GM12864 (cell line): ENCODE measurements at places on chromosomes 1 and 21.

- no peak for DNase-seq
These were observed 134.9 kb upstream of the IPO9 start for GRCh38 chr1:201693890-201694607.

GRCh38 chr1:245990315-245991022 lies 516.6 kb downstream of the SMYD3 start:
- no peak for DNase-seq

GRCh38 chr1:156195853-156196252 lies 1.9 kb downstream of the SLC25A44 start:
- DNase-seq, result no peak

DNA sequence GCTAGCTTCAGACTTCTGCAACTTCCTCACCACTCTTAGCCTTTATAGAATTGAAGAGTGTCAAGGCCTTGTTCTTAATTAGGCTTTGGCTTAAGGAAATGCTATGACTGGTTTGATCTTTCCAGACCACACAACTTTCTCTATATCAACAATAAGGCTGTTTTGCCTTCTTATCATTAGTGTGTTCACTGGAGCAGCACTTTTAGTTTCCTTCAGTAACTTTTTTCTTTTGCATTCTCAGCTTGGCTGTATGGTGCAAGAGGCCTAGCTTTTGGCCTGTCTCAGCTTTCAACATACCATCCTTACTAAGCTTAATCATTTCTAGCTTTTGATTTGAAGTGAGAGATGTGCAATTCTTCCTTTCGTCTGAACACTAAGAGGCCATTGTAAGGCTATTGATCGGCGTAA lies 8.6 kb downstream of the PRKACB start:
- DNase-seq, result peak; percentile 13

DNA sequence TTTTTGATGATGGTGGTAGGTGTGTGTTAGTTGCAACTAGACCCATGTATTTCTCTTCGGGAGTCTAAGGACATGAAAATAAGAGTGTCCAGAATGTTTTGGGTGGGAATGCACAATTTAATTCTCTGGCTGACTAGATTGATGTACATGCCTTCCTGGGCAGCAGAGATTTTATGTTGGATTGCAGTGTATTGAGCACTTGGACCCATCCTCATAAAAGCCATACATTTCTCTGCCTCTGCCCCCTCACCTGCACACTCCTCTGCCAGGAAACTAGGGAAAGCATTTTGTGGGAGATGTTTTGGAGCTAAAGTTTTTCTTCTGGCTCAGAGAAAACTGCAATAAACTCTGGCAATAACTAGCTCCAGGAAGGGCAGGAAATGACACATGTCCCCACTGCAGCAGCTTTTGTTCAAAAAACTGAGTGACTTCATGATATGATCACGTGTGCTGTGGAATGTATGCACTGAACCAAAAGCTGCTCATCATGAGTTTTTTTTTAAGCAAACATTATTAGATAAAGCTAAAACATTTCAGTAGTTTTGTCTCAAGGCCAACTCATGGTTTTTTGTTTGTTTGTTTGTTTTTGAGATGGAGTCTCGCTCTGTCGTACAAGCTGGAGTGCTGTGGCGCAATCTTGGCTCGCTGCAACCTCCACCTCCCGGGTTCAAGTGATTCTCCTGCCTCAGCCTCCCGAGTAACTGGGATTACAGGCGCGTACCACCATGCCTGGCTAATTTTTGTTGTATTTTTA lies 17.6 kb downstream of the RIT1 start:
- no peak for DNase-seq

DNA sequence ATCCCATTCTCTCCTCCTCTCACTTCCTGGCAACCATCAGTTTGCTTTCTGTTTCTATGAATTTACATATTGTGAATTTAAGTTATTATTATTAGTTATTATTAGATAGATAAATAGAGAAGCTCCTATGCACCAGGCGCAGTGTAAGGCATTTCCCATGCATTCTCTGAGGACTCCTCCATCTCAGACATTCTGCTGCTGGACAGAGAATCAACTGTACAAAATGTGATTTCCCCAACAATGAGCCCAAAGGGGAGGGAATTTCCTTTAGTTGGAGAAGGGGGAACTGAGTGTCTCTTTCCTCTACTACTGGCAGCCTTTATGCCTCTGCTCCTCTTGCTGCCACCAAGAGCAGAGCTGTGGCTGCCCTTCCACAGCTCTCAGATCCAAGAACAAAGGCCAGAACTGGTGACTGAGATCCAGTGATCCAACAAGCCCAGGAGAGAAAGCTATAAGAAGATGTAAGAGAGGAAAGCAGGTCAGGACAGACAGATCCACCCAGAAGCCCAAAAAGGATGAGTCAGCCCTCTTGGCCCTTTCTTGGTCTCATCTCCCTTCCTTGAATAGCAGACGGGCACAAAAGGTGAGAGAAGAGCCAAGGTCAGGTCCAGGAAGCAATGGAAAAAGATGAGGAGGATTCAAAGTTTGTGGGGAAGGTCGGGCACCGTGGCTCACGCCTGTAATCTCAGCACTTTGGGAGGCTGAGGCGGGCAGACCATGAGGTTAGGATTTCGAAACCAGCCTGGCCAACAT lies 3.5 kb upstream of the IVL start:
- no peak for DNase-seq

DNA sequence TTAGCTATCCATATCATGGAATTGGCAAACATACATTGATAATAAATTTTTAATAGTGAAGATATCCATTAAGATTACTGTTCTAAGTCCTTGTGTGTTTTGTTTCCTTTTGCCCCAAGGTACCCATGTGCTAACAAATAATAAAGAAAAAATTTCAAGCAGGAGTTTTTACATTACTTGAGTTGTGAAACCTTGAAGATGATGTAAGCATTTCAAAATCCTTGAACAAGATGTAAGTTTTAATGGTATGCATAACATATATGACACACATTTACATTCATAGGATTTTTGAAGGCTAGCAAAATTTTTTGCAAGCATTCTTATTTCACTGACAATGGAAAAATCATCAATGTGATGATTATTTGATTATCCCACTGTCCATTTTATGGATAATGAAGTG lies 10.9 kb upstream of the ELAVL4 start:
- no peak for DNase-seq

- DNase-seq, result no peak
These were observed 53.6 kb downstream of the RPS6KC1 start for GRCh38 chr1:213104604-213105003.

DNA sequence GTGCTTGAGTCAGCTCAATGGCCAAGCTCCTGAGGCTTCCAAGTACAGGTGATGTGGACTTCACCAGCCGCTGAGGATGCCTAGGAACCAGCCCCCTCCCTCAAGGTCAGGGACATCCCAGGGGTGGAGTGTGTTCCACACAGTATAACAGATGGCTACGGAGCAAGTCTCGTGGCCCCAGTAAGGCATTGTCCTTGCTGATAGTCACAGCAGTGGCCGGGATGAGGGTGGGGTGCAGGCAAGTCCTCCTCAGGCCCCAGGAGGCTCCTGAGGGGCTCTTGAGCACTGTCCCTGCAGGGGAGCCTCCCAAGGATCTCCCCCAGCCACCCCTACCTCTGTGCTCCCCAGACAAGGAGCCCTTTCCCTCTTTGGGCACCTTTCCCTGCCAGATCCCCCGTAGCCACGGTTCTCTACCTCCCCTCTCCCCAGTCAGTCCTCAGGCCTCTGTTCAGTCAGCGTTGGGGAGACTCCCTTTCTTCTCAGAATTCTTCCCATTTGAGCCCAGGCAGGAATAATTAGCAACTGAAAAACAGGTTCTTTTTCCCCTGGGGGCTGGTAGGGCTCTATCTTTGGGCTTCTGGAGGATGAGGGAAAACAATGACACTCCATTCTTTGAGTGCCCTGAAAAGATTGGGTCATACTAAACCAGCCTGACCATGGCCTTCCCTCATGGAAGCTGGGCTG lies 7.1 kb upstream of the THEM5 start:
- no peak for DNase-seq
